PC-9 (cell line): ENCODE measurements at places on chromosomes 11 and 22. TPM values are rescaled to one million over a fixed set of nuclear protein-coding genes. Genes with fewer than 3 reads are reported as not detected.

The LYVE1 gene
- not detected in 2 replicates for total RNA-seq

The ELF5 gene
- total RNA-seq: 0.38 and 0.61 TPM in 2 replicates

The SAAL1 gene
- total RNA-seq: 23.5 and 32.1 TPM in 2 replicates

The MRGPRX4 gene
- total RNA-seq: not detected in 2 replicates

The RBMXL2 gene
- not detected in 2 replicates for total RNA-seq

The GVQW3 gene
- total RNA-seq: 11.1 and 12.5 TPM in 2 replicates

The GUCD1 gene
- 69.1 and 80.2 TPM in 2 replicates for total RNA-seq

The GSTT2B gene
- 0.50 TPM in 1 of 2 replicates, not detected in the other for total RNA-seq

The NCAM1 gene
- 0.33 and 1.0 TPM in 2 replicates for total RNA-seq

The LARGE2 gene
- 1.4 and 2.6 TPM in 2 replicates for total RNA-seq

The SLC6A5 gene
- not detected in 2 replicates for total RNA-seq

The ACR gene
- 0.28 TPM in 1 of 2 replicates, not detected in the other for total RNA-seq

The FAT3 gene
- 3.4 and 7.6 TPM in 2 replicates for total RNA-seq

The SPECC1L gene
- total RNA-seq: 37.6 and 38.9 TPM in 2 replicates

The DRICH1 gene
- 0.57 and 0.60 TPM in 2 replicates for total RNA-seq

The LRRN4CL gene
- 1.0 and 1.3 TPM in 2 replicates for total RNA-seq

The EMID1 gene
- 1.1 and 3.1 TPM in 2 replicates for total RNA-seq

The RPS6KB2 gene
- 52.0 and 54.0 TPM in 2 replicates for total RNA-seq

The DEFB131B gene
- not detected in 2 replicates for total RNA-seq

The OVOL1 gene
- 10.2 and 10.5 TPM in 2 replicates for total RNA-seq

The BTBD18 gene
- total RNA-seq: not detected in 2 replicates

The SRSF8 gene
- 22.9 and 24.2 TPM in 2 replicates for total RNA-seq

The SHANK3 gene
- 5.8 and 7.6 TPM in 2 replicates for total RNA-seq

The EXT2 gene
- 72.4 and 74.8 TPM in 2 replicates for total RNA-seq

The SLC5A4 gene
- total RNA-seq: not detected in 2 replicates

The ABTB2 gene
- total RNA-seq: 12.7 and 12.9 TPM in 2 replicates

The SMIM38 gene
- 0.26 and 0.50 TPM in 2 replicates for total RNA-seq

The SLC37A2 gene
- total RNA-seq: 14.6 and 24.0 TPM in 2 replicates

The CTSW gene
- not detected in 2 replicates for total RNA-seq

The RFPL2 gene
- not detected in 2 replicates for total RNA-seq

The PTPRCAP gene
- 1.2 and 1.3 TPM in 2 replicates for total RNA-seq

The ART1 gene
- not detected in 2 replicates for total RNA-seq

The ARHGAP8 gene
- total RNA-seq: 114 and 130 TPM in 2 replicates

The HORMAD2 gene
- total RNA-seq: 0.20 TPM in 1 of 2 replicates, not detected in the other

The PKP3 gene
- total RNA-seq: 83.7 and 109 TPM in 2 replicates

The OR5I1 gene
- not detected in 2 replicates for total RNA-seq

The MMP27 gene
- not detected in 2 replicates for total RNA-seq

The TTC36 gene
- total RNA-seq: 0.41 and 1.4 TPM in 2 replicates
